ENCODE measurements at places on chromosomes 16 and 17.

GRCh38 chr17:82767041-82767754 is 15.3 kb downstream of the TBCD start:
- DNase-seq, result no peak

- no peak for DNase-seq
Measured at GRCh38 chr16:68782198-68783174, 45.4 kb downstream of the CDH1 start.

GRCh38 chr17:21251337-21252010 is 1.7 kb downstream of the NATD1 start:
- no peak for DNase-seq

DNA sequence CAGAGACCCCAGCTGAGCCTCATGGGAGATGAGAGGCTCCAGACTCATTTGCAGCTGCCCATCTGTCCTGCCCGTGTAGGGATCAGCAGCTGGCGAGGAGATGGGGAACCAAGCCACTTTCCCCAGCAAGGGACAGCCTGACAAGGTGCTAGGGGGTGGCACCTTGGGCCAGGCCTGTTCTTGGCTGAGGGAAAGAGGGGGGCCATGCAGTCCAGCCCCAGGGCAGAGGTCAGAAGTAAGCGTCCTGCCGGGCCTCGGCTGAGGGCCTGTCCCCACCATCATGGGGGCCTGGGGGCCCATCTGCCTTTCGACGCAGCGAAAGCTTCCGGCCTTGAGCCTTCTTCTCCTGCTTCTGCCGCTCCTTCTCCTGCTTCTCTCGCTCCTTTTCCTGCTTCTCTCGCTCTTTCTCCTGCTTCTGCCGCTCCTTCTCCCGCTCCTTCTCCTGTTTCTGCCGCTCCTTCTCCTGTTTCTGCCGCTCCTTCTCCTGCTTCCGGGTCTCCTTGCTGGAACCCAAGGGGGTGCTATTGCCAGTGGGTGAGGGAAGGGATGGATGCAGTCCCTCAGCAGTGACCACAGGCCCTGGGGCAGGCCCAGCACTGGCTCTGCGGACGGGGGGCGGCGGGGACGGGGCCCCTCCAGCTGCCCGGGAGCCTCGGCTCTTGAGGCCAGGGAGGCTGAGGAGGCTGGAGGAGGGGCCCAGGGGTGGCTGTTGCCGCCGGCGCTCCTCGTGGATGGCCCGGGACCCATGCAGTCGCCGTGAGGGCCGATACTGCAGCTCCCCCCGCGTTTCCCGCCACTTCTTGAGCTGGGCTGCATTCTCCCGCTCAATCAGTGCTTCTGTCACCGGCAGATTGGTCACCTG is 2.8 kb upstream of the CD2BP2 start:
- no peak for DNase-seq

DNA sequence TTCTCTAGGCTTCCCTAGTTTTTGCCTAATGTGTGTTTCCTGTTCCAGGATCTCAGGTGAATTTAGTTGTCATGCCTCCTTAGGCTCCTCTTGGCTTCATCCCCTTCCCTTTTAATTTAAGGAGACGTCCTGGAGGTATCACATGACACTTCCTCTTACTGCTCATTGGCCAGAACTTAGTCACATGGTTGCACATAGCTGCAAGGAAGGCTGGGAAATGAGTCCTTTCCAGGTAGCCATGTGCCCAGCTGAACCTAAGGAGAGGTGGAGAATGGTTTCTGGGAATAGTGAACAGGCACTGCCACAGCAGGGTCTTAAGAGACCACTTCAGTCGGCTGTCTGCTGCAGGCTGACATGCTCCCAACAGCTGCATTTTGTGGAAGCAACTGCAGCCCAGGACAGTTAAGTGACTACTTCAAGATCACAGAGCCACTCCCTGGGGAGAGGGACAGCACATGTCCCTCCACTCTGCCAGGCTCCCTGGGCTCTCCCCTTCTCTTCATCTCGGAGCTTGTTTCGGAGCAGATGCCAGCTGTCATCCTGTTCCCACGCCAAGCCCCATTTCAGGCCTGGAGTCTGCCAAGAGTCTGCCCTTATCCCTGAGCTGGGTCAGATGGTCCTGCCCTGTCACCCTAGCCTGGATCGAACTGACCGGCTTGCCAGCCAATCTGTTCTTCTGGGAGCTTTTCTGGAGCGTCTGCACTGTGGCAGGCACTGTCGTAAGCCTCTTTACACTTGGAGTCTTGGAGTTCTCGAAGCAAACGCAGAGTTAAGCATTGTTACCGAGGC is 81.4 kb upstream of the FOXF1 start:
- DNase-seq, result no peak

DNA sequence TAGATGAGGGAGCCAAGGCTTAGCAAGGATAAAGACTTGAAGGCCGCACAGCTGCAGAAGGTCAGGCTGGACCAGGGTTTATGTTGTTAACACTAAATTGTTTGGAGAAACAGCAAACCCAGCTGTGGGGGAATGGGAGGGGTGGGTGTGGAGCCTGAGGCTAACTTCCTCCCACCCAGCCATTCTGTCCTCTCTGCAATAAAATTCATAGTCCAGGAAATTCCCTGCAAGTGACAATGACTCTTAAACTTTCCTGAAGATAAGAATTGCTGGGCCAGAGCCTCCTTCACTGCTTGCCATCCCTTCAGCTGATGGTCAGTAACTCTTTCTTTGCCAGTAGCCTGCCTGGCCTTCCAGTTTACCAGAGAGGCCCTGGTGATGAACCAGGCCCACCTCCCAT is 19.4 kb upstream of the ATP5MC1 start:
- DNase-seq, result no peak

DNA sequence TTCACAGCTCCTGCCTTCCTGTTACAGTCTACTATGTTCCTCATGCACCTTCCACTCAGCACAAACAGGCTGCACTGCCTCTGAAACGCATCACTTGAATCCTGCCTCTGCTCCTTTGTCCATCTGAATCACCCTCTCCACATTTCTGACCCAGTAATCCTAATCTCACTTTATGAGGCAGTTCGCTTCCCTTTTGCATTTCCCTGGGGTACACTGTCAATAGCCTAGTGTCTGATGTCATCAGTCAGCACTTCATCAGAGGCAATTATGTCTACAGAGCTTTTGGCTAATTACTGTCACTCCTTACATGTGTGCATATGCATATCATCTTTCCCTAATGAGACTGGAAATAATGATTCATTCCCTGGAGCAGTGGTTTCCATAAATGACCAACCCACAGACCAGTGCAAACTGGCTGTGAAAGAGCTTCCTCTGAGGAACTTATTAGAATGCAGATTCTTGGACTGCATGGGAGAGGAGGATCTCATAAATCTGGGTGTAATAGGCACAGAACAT is 23.6 kb downstream of the CA4 start:
- DNase-seq, result no peak

DNA sequence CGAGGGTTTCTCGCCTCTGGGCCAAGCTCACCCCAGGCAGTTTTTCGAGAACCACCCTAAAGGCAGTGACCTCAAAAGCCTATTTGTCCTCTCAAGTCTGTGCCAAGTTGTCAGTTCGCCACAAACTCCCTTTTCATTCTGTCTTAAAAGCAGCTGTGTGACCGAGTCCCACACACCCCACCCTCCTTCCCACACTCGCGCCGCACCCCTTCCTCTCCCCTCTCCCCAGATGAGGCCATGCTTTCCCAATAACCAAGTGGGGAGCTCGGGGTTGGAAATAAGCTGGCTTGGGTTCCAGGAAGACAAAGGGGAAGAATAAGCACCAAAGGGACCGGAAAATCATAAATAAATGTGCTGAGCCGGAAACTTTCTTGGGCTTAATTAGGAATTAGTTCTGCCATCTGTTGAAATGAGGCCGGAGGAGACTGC is 36.7 kb downstream of the GRIN2C start:
- DNase-seq, result no peak

DNA sequence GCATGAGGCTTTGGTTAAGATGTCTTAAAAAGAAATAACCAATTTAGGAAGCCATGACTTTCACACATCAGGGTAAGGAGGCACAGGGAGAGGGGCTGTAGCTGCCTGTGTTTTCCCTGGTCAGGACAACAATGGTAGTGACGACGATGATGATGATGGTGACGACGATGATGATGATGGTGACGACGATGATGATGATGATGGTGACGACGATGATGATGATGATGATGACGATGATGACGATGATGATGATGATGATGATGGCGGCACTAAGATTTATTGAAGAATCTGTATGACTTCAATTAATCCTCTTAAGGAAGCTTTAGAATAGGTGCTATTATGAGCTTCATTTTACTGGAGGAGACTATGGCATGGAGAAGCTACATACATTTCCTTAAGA is 284.1 kb upstream of the TNRC6C start:
- no peak for DNase-seq

DNA sequence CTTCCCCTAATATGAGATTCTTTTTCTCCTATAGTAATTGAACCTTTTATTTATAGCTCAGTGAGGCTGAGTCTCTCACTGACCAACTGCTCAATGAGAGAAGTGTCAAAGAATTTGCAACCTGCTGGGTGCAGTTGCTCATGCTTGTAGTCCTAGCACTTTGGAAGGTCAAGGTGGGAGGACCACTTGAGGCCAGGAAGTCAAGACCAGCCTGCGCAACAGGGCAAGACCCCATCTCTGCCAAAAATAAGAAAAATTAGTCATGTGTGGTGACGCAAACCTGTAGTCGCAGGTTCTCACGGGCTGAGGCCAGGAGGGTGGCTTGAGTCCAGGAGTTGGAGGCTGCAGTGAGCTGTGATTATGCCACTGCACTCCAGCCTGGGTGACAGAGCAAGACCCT is 30.9 kb upstream of the CRYBA1 start:
- no peak for DNase-seq

DNA sequence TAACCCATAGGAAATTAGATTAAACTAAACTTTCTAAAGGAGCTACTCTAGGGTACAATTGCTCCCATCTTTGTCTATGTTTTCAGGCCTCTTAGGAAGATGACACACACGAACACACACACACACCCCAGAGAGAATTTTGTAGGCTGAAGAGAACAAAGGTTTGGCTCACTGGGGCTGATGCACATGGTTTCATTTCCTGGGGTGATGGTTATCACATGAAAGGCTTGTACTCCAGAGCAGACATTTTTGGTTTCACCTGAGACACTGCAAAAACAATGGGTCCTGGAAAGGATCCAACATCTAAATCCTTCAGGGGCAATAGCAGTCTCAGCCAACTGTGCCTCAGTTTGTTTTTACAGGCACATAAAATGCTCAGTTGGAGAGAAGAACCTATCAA is 62.8 kb downstream of the GRB7 start:
- no peak for DNase-seq

- no peak for DNase-seq
Measured at GRCh38 chr16:47057630-47057993, 84.1 kb upstream of the DNAJA2 start.

GRCh38 chr16:57621521-57622271 is 6.7 kb upstream of the ADGRG1 start:
- no peak for DNase-seq

- no peak for DNase-seq
Measured at GRCh38 chr16:787321-787966, 737 bp downstream of the RPUSD1 start.

- peak; percentile 53 for DNase-seq
Measured at GRCh38 chr17:59004338-59005111, 102.2 kb downstream of the TRIM37 start.

DNA sequence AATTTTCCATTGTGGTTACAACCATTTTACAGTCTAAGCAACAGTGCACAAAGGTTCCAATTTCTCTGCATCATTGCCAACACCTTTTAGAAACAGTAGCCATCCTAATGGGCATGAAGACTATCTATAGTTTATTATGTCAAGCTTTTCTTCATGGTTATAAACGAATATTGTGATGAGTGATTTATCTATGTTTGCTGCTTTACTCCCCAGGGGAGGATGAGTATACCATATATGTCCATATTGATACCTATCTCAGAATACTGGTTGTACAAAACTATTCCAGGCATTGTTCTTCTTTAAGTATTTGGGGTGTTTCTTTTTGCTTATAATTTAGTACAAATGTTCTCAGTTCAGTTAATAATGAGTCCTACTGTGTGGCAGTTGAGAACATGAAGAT is 98.3 kb downstream of the PRKCA start:
- no peak for DNase-seq

DNA sequence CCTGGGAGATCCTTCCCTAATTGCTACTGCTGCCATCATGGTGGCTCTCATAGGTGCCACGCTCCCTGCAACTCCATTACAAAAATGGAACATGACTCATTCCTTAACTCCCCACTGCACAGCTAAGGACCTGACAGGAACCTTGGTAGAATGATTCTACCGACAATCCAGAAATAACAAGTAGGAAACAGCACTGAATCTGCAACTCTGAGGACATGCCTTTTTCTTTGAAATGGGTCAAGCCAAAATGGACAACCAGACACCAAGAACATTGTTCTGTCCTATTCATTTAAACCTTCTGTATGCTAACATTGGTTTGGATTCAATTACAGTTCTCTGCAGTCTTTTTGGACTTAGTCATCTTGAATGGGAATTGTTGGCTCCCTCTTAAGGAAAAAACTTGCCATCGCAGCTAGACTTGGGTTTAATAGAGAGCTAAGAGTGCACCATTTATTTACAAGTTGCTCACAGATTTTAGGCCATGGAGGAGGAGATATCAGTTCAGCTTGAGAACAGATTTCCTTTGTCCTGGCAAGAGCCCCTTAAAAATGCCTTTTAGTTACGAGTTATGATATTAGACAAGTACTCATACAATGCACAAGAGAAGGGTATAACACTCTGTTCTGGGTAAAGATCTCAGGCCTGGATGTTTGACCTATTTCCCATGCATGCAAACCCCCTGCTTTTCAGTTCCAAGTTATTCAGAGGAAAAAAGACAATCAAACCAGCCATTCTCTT is 20.9 kb upstream of the NSRP1 start:
- no peak for DNase-seq

GRCh38 chr17:28177351-28177750 is 134.9 kb downstream of the NLK start:
- no peak for DNase-seq

DNA sequence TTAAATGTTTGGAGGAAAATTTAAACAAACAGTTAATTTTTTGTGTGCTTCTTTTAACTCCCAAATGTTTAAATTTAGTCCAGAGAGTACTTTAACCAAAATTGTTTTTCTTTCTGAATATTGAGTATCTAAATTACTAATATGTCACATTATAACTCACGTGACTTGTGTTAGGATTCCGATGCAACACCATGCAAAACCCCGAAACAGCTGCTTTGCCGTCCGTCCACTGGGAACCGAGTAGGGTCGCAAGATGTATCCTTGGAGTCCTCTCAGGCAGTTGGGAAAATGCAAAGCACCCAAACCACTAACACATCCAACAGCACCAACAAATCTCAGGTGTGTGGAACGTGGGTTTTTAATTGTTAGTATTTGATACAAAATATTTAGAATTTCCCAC is 38.7 kb upstream of the ADCY7 start:
- no peak for DNase-seq

- no peak for DNase-seq
Measured at GRCh38 chr16:49094471-49094870, 187.2 kb downstream of the CBLN1 start.

DNA sequence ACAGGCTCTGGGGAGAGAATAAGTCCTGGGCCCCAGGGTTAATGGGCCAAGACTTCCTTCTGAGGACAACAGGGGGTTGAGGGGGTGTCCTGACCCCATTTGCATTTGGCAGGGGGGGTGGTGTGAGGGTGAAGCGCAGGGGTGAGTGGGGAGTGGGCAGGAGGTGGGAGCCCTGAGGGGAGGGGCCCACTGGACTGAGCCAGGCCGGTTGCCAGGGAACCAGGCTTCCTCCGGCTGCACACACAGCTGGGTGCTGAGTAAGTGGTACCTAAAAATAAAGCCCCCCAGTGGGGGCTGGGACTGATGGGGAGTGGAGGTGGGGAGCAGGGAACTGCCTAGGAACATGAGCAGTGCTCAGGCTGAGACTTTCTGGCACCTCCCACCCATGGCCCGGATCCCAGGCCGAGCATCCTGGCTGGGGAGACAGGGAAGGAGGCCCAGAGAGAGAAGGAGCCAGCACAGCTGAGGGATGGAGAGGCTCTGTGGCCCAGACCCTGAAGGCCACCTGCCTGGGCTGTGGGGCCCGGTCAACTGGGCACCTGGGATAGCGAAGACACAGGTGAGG is 7.5 kb upstream of the RASD1 start:
- no peak for DNase-seq
